ENCODE measurements at places on chromosomes 2 and 18.

- no peak for DNase-seq
These were observed 128.4 kb upstream of the CBLN2 start for GRCh38 chr18:72672364-72673184.

- no peak for DNase-seq
These were observed 40.0 kb upstream of the AGPS start for GRCh38 chr2:177352441-177353186.

- no peak for DNase-seq
These were observed 4.8 kb upstream of the LAMA1 start for GRCh38 chr18:7122376-7122775.

DNA sequence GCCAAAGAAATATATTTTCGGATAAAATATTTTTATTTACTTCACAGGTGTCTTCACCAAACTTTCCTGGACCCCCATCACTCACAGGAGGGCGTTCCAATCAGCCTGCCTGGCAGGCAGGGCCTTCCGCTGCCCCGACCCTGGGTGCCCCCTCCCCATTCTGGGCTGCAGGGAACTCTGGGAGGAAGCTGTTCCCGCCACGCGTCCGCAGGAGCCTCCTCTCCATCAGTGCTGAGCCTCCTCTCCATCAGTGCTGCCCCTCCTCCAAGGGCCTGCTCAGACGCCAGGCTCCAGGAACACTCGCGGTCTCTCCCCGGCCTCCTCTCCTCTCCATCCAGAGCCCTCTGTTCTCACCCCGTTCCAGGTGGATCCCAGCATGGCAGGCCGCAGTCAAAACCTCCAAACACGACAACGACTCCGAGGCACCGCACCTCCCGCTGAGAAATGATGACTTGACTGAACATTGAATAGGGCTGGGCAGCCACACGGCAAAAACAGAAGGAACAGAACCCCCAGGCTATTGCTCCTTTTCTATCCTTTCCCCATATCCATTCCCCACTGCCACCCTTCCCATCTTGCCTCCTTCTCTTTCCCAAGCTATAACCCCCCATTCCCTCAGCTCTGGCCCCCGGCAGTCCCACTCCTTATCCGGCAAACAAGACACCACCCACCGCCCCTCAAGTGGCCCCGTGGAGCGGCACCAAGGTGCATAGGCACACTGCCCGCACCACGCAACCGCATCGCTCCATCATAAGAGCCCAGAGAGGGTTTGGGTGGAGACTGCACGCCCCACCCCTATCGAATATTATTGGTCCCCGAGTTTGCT is 268.6 kb upstream of the RAB6C start:
- no peak for DNase-seq

- DNase-seq = no peak
These were observed 227.5 kb downstream of the GULP1 start for GRCh38 chr2:188519136-188519535.

- DNase-seq = no peak
These were observed 4.9 kb upstream of the IMP4 start for GRCh38 chr2:130337735-130338325.

DNA sequence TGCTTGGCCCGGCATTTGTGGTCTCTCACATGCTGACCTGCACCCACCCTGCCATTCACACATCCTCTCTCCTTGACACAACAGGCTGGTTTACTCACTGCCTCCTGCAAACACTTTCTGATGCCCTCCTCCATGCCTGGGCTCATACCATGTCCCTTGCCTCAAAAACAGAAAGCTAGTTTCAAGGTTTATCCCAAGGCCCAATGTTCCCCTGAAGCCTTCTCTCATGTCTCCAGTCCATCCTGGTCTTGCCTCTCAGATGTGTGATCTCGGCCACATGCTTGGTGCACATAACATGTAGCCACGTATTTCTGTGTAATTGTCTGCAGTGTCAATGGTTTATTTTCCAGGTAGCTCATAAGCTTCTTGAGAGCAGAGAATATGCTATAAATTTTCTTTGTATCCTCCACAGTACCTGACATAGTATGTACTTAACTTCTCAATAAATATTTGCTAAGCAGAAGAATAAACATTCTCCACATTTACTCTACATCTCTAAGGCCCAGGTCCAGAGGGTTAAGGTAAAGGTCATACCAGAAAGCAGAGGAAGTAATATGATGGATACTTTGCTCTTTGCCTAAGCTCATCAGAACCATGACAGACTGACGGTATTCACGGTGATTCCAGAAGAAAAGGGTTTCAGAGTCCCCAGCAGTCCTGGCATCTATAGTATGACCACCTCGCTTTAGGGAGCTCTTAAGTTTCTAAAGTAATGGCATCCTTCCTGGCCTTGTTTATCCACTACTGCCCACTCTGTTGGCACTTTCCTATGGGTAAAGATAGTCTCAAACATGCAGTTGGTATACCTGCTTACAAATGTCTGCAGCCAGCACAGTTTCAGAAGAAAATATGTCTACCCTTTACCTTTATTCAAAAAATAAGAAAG is 163.4 kb upstream of the ZFP36L2 start:
- DNase-seq = no peak

DNA sequence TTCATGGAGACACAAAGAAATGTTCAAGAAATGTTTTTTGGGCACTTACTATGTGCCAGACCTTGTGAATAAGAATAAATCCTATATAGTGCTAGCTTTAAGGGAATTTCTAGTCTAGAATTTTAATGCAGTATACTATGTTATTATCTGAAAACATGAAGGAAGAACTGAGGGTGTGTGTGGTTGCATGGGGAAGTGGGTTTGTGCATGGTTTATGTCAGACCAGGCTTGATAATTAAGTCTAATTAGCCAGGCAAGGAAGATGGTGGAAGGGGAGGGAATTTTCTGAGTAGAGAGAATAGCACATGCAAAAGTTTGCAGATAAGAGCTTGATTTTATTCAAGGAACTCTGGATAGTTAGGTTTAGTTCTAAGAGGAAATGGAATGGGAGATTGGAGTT is 6.5 kb downstream of the RBBP8 start:
- no peak for DNase-seq

DNA sequence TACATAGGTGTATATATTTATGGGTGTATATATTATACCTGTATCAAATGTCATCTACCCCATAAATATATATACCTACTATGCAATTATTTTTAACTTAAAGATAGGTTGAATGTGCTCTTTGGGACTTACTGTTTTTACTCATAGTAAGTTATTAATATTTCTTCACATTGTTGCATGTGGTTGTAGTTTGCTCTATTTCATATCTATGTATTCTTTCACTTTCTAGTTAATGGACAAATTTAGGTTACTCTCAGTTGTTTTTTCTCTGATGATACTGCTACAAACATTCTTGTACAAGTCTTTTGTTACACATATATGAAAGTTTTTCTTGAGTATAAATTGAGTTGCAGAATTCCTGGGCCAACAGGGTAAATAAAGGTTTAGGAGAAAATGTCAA is 601.8 kb upstream of the ID2 start:
- no peak for DNase-seq

- peak; percentile 74 for DNase-seq
These were observed 3.6 kb upstream of the OTOS start for GRCh38 chr2:240143801-240144648.

GRCh38 chr2:208466920-208467298 is 60.3 kb downstream of the PTH2R start:
- DNase-seq = no peak

DNA sequence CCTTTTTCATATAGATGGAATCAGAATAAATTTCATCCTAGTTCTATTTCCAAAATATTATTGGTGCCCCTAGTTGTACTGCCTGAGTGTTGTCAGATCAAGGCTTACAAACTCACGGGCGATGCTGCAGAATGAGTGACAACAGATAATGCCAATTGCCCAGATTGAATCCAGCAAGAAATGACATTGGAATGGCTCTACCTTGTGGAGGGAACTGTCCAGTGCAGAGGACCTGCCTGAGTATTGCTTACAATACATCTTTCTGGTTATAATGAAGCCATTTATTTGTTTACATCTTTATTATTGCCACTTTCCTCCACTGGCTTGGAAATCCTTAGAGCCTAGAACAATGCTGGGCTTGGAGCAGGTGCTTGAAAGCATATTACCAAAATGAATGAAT is 7.8 kb upstream of the IL1R2 start:
- DNase-seq = no peak

GRCh38 chr2:168884975-168885374 is 5.3 kb downstream of the SPC25 start:
- no peak for DNase-seq

- no peak for DNase-seq
These were observed 69.1 kb downstream of the UXS1 start for GRCh38 chr2:106124905-106125549.

GRCh38 chr2:187873132-187873531 is 318.9 kb upstream of the TFPI start:
- no peak for DNase-seq

DNA sequence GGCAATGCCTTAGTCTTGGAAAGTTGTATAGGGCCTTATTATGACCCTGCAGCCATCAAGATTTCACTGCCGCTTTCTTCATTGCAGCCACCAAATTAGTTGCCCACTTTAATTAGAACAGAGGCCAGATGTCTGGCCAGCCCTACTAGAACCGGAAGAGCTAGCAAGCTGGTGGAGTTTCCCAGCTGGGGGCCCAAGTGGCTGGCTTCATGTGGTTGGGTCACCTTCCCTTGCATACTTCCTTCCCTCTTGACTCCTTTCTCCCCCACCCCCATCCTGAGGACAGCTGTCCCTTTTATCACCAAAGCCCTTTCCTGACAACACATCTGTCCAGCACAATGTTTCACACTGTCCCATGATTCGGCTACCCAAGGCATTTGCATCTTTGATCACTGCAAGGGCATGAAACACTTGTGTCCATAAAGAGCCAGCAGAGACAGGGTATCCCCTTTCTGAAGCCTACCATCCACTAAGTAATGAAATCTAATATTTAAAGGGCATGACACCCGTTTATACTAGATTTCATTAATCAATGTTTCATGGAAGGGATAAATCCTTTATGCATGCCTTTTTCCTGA is 187.2 kb downstream of the BCL11A start:
- no peak for DNase-seq

DNA sequence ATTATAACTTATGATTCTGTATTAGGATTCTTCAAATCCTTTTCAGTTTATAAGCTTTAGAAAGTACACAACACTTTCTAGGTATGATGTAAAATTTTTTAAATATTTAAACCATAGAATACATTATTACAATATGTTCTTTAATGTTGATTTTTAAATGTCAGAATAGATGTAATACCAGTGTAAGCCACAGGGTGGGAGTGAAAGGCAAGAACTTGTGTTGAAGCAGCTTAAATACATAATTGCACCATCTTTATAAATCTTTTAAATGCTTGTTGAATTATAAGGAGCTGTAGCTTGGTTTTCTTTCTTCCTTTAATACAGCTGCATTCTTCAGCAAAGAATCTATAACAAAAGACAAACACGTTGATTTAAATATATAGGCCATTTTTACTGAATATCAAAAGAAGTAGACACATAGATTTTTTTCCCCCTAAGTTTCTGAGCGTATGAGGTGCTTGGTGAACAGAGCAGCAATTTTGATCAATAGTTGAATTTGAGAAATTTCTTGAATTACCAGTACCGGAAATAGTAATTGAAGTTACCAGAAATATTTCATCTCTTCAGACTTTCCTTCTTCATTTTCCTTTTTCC is 63.0 kb downstream of the TANK start:
- no peak for DNase-seq

DNA sequence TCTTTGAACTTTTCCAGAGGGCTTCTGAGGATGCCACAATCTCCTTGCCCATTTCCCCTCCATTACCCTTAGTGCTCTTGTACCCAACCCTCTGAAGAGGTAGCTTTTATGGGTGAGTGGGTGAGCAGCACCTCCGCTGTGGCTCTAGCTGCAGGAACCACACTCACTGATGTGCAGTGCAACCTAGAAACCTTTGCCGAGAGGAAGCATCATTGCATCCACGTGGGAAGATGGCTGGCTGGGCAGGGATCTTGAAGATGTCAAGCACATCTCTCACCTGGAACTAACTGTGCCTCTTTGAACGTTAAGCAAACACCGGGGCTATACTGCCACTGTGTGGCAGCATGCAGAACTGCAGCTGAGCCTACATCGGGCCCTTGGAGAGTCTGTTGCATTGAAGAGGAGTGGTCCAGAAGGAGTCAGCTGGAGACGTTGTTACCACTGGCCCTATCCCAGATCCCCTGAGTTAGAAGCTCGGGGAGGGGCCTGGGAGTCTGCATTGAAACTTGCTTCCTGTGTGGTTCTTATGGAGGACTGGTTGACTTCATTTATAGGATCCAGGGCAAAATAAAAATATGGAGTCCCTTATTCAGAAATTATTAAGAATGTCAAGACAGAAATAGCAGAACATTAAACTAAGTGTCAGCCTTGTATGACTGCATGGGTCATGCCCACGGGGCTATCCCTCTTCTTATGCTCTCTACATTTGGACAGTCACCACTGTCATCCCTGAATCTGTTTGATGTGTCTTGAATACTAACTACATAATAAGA is 28.7 kb downstream of the IGFBP5 start:
- DNase-seq = peak; percentile 54

GRCh38 chr2:118665784-118666529 is 181.5 kb downstream of the EN1 start:
- DNase-seq = no peak

GRCh38 chr2:142174176-142174575 is 43.4 kb upstream of the LRP1B start:
- no peak for DNase-seq

GRCh38 chr2:10407841-10408648 is 40.1 kb downstream of the ODC1 start:
- DNase-seq = no peak

- no peak for DNase-seq
These were observed 34.6 kb downstream of the ACVR1 start for GRCh38 chr2:157841485-157841884.

DNA sequence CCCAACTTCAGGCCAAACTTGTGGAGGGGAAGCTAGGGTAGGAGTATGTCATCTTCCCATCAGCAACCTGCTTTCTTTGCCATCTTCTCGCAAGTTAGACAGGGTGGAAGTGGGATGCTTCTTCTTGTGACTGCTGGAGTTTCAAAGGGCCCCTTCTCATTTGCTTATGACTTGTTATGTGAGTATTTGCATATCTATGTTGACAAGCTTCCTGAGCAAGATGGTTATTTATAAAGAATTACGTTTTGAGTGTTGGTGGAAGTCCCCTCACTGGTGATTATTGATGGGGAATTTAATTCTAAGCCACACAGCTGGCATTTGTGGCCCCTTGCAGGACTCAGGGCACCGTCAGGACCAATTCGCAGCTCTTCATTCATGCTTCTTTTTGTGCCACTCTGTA is 791.0 kb downstream of the LRRTM4 start:
- no peak for DNase-seq

- no peak for DNase-seq
These were observed 3.9 kb upstream of the RNF103 start for GRCh38 chr2:86627550-86627949.

GRCh38 chr2:181959508-181959907 is 26.1 kb upstream of the PPP1R1C start:
- no peak for DNase-seq

DNA sequence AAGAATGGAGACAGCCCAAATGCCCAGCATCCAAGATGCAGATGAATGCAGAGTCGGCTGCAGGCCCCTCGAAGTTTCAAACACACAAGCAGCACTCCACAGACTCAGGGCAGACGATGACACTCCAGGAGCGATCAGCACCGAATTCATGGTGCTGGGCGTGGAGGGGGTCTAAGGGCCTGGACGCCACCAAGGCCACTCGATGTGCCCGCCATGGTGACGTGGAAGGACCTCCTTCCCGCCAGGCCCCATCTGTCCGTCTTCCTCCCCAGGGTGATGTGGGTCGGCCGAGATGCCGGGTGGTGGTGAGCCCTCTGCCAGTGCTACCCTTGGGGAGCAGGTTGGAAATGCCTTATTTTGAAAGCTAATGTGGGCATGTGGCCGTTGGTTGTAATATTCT is 9.4 kb downstream of the KIF1A start:
- DNase-seq = no peak

Data from activated CD4-positive, alpha-beta T cell treated with anti-CD3 and anti-CD28 coated beads for 1 hour (primary cell).